ENCODE measurements at places on chromosomes 12 and 14. TPM values are rescaled to one million over a fixed set of nuclear protein-coding genes. Genes with fewer than 3 reads are reported as not detected.

- no peak for DNase-seq
Observed at GRCh38 chr12:106954462-106955376, 988 bp upstream of the TMEM263 start.

DNA sequence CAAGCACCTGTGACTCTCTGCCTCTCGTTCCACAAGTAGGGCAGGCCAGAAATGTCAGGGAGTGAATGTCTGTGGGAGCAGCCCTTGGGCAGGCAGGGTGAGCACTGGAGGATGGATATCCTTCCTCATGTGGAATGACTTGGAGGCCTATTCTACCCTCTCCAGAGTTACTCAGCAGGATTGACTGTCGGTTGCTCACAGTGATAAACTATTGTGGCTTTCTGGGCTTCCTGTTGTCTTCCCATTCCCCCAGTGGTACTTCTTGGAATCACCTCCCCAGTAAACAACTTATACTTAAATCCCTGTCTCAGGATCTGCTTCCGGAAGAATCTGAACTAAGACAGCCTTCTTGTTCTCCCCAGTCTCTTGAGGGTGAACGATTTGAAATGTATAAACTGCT lies 79.6 kb upstream of the MANSC4 start:
- DNase-seq, result no peak

The NUMB gene
- total RNA-seq, result 34.8 TPM

The CYP46A1 gene
- 0.14 TPM for total RNA-seq

GRCh38 chr14:96579855-96580254 lies 77.7 kb downstream of the PAPOLA start:
- DNase-seq, result no peak

GRCh38 chr12:109571773-109572505 lies 1.4 kb downstream of the MMAB start:
- no peak for DNase-seq

DNA sequence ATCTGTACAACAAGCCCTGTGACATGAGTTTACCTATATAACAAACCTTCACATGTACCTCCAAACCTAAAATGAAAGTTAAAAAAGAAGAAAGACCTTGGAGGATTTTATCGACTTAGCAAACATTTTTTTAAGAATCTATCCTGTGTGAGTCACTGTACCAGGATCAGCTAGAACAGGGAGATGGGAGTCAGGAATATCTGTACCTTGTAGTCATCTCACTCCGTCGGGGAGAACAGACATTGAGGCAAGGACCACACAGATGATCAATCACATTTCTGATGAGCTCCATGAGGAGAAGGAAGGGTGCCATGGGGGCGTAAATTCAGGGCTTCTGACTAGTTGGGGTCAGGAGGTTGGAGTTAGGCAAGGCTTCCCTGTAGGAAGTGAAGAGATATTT lies 310.6 kb downstream of the VRK1 start:
- DNase-seq, result no peak

DNA sequence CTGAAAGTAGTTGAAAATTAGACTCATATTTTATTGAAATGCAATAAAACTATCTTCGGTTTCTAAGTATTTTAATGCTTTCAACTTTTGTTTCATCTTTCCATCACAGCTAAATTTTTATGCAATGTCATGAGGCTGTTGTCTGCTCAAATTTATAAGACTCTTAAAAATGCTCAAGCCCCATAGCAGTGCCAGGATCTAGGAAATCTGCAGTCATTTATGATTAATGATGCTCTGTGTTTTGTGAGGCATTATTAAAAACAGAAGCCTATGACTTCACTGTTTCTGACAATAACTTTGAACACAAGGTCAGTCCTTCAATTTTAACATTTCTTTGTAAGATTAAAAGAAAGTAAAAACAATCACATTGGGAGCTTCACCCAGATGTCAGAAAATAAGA lies 112.5 kb downstream of the ALX1 start:
- no peak for DNase-seq

DNA sequence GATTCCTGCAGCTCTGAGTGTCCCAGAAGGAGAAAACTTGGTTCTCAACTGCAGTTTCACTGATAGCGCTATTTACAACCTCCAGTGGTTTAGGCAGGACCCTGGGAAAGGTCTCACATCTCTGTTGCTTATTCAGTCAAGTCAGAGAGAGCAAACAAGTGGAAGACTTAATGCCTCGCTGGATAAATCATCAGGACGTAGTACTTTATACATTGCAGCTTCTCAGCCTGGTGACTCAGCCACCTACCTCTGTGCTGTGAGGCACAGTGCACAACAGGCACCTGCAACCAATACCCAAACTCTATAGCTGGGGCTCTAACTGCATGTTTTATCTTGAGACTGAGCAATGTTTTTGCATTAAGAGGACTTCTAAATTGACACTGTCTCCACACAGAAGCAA lies 379.2 kb upstream of the OR4E1 start:
- no peak for DNase-seq

GRCh38 chr12:85575120-85576096 lies 260.8 kb downstream of the RASSF9 start:
- no peak for DNase-seq

DNA sequence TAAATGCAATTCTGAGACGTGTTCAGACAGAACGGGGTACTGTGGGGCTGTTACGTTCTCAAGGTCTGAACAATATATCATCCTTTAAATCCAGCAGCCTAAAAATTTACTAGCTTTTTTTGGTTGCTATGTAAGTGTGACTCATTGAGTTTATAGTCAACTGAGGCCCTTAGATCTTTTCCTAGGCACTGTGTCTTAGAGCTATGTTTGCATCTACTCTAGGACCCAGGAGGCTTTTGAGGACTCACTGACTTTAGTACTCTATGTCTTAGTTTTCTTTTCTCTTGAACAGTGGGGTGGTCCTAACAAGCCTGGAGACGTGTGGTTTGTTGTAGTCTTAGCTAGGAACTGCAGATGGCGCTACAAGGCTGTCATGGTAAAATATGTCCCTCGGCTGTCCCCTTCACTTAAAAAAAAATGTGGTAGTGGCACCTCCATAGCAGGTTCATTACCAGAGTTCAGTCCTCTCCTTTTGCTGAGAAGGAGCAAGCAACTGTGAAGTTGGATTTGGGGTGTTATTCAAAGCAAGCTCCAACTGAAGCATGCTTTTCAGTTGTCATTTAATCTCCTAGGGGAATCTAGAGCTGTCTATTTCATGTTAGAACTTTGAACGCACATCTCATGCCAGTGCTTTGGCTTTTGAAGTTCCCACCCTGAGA lies 8.7 kb upstream of the SPATS2 start:
- peak; percentile 52 for DNase-seq

DNA sequence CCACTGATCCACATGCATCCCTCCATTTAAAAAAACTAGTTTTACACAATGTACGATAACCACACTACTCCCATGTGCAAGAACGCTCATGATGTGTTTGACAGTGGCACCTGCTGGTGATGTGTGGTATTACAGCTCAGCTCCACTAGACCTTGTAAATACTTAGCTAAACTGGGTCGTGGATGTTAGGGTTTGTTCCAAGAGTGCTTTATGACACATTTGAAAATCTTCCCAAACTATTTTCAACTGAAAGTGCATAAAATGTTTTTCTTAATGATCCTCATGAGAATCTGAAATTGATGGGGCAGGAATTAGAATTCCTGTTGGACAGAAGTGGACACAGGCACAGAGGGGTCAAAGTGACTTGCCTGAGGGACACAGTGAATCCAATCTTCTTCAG lies 99.2 kb downstream of the SCARB1 start:
- DNase-seq, result peak; percentile 47

DNA sequence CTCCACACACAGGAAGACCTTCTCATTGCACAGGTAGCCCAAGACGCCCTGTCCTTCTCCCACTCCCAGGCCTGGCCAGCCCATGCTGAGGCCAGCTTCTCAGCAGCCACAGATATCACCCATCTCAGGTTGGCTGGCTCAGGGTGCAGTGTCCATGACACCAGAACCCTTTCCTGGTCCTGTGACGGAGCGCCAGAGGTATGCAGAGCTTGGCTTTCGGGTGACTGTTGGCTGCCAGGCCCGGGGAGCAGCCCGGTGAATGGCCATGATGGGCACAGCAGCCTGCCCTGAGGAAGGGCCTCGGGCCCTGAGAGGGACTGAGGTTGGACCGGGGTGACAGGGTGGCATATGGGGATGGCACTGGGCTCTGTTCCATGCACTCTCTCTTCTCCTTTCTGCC lies 173.4 kb downstream of the TSPAN9 start:
- DNase-seq, result no peak

- DNase-seq, result no peak
Observed at GRCh38 chr12:647385-648085, 15.7 kb downstream of the NINJ2 start.

DNA sequence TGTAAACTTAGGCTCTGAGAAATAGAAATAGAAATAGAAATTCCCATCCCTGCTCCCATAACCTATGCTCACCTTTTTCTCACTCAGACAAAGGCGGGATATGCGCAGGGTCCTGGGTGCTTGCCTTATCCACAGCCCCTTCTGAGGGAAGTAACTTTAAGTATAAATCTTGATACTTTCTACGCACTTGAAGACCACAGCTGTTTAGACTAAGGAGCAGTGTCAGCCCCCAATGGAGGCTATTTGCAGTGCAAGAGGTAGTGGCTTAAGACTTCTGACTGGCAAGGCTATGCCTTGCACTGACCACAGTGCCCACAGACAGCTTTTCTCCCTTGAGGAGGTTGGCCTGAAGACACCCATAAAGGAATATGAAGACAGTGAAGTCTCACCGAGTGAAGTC lies 35.2 kb downstream of the ASCL1 start:
- DNase-seq, result no peak
